ENCODE measurements at places on chromosomes 7 and 10.
A peak's percentile ranks its signal among the peaks of the same experiment; 100 is the strongest.

DNA sequence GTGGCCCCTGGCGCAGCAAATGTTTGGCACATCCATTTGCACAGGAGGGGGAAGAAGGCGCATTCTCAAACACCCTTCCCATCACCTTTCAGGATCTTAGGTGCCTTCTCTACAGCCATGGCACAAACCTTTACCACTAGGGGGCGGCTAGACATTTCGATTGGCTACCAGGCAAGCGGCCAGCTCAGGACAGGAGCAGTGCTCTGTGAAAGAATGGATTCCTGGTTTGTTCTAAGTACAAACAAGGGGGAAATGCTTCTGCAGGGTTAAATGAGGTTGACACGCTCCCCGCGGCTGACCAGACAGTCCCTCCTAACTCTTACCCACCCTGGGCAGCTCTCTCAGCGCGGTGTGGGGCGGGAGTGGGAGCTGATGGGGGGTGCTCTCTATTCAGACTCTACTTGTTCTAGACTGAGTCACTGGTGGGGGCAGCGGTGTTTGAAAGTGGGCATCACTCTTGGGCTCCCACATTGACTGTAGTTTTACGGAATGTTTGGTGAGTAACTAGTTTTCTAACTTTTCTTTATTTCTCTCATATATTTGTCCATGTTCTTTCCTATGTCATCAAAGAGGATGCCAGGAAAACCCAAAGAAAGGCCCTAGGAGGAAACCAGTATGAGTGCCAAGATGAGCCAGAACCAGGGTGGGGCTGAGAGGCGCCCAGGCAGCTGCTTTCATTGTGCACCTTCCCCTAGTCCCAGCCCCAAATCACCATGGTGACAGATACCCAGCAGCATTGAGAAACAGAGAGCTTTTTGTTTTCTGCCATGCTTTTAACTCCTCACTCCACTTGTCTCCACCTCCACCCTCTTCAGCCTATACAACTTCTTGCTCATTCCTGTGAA lies 61.4 kb upstream of the GPR158 start:
- peak; percentile 23 for DNase-seq

DNA sequence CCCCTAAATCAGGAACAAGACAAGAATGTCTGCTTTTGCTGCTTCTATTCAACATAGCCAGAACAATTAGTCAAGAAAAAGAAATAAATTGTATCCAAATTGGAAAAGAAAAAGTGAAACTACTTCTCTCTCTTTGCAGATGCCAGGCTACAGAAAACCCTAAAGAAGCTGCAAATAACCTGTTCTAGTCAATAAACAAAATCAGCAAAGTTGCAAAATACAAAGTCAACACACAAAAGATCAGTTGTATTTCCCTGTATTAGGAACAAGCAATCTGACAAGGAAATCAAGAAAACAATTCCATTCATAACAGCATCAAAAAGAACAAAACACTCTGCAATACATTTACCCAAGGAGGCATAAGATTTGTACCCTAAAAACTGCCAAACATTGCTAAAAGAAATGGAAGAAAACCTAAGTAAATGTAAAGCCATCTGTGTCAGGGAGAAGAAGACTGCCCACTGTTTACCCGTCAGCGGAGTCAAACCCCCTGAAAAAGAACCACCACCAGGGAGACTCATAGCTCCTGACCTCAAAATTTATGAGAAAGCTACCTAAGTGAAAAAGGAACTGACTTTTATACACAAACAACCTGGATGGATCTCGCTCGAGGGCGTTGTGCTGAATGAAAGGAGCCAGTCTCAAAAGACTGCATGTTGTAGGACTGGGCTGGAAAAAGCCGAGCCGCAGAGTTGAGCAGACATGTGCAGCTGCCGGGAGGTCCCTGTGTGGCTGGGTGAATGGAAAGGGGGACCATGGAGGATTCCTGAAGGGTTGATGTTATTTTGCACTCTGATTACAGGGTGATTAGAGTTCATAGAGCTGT lies 263.1 kb downstream of the MAD1L1 start:
- no peak for DNase-seq

- no peak for DNase-seq
Measured at GRCh38 chr10:120458432-120458831, 1.4 kb downstream of the PLPP4 start.

- DNase-seq: no peak
Measured at GRCh38 chr10:30463944-30464451, 30.0 kb downstream of the MAP3K8 start.

DNA sequence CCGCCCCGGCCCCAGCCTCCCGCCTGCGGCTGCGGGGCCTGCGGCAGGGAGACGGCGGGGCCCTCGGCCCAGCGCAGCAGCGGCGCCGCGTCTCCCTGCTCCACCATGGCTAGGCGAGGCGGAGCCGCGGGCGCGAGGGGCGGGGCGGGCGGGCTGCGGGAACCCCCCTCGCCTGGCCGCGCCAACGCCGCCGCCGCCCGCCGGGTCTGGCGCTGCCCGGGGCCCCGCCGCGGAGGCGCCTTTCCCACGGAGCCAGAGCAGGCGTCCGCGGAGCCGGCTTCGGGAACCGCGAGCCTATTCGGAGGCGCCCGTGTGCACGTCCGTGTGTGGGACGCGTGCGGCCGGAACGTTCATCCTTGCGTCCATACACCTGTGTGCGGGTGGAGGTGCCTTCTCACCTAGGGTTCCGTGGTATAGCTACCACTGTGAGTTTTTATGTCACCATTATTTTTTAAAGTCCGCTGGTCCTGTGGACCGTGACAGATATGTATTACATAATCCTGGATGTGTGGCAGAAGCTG lies at the start of gene DENND11:
Gene DENND11 (minus strand): TSS at position 120 of the 521 bp plus-strand sequence. CDS start 13 bp downstream, at position 107.
- DNase-seq: peak; percentile 34

DNA sequence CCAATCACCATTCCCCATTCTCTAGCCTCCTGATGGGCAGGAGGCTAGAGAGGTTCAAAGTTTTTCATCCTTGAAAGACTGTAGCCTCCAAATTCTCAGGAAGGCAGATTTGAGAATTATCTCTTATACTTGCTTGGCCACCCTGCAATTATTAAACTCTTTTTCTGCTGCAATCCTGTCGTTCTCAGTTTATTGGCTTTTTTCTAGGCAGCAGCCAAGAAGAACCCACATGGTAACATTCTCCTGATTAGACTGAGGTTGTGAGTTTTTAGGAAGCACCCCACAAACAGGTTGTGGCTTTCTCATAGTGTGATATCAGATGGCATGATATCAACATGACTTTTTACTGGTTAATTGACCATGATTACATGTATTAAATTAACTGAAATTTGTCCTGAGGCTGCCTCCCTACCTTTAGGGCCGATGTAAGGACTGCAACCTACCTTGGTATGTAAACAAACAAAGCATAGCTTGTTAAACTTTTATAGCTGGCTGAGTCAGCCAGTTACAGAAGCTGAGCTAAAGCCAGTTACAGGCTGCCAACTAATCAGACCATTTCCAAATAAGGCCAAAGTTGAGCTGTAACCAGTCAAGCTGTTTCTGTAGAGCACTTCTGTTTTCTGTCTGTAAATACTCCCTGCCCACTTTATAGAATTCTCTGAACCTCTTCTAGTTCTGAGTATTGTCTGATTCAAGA lies 3.2 kb upstream of the ZNF248 start:
- no peak for DNase-seq

GRCh38 chr7:91446819-91447218 lies 182.6 kb downstream of the FZD1 start:
- DNase-seq: no peak

GRCh38 chr7:127059475-127059874 lies 193.3 kb downstream of the GRM8 start:
- no peak for DNase-seq

DNA sequence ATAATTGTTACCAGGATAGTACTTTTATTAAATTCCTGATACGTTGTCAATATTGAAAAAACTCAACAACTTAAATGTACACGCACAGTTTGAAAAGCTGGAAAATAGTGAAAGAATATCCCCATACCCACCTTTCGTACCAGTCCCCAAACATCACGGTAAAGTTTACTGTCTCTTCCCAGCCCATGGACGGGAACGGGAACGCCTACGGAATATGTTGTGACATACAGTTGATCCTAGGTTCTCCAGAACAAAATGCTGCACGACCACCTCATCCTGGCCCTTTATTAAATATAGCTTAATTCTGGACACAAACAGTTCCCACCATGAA lies 527 bp upstream of the BCAP29 start:
- no peak for DNase-seq

DNA sequence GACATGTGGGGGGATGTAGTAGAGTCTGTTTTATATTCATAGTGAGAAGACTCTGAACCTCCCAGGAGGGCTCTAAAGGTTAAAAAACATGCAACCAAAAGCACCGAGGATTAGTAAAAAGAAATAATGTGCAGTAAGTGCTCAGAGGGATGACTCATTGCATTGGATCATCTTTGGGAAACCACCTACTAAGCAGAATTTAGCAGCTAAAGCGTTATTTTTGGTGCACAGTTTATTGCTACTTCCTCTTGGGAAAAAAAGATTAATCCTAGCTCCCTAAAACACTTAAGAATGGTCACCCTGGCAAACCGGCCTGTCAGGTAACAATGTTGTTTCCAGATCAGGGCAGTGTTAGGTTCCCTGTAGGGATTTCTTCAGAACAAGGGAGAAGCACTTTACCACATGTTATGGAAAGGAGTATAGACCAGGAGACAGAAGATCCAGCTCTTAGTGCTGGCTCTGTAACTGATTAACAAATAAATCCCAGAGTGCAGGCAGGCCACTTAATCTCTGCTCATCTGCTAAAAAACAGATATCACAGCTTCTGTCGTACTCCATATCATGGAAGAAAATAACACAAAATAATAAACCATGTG lies 44.8 kb upstream of the FAM133B start:
- no peak for DNase-seq

GRCh38 chr10:16891375-16892313 lies 74.4 kb upstream of the RSU1 start:
- DNase-seq: no peak

DNA sequence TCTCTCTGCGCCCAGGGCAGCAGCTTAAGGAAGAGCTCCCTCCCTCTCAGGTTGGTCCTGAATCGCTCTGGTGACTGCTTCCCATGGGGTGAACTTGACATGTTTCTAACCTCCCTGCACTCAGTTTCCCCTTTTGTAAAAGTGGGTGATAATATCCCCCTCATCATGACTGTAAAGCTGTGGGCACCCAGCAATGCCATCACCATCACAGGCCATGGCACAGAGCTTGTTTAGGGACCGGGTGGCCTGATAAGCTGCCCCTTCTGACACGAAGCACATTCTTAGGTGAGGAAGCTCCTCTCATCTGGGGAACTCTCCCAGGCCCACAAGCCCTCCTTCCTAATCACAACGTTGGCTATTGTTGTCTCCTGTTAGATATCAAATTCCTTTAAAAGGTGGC lies 972.8 kb upstream of the ZNF722 start:
- DNase-seq: no peak

- DNase-seq: no peak
Measured at GRCh38 chr10:23530079-23530478, 91.2 kb downstream of the OTUD1 start.

DNA sequence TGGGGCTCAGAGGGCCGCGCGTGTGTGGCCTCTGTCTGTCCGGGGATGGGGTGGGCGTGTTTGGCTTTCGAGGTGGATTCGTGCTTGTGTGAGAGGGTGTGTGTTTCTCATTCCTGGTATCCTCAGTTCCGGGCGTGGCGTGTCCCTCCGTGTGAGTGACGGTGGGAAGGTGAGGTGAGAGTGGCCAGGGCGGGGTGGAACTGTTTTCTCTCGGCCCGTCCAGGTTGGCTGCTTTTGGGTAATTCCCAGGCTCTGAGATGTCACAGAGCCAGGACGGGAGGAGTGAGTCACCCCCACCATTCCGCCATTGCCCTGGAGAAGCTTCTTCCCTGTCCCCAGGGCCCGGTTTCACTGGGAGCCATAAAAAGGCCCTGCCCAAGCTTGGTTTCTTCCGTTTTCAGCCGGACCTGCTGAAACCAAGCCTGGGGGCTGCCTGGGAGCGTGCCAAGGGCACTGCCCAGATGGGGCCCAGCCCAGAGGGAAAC lies 21.3 kb upstream of the CLDN4 start:
- DNase-seq: no peak

GRCh38 chr7:156105337-156106106 lies 293.3 kb upstream of the SHH start:
- no peak for DNase-seq

DNA sequence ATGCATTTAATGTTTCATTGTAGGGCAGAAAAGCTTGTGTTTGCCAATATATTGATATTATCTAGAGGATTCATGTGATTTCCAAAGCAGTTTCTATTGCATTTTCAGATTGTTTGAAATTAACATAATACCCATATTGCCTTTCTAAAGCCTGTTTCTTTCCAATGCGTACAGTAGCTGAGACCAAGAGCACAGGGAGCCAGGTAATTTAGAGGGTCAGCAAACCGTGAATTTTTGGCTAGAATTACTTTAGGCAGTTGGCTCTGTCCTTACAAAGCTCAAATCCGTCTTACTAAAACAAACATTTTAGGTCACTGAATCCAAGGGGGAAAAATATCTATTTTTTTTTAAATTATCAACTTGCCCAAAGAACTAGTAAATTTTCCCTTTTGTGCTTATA lies 604.9 kb upstream of the ADARB2 start:
- DNase-seq: no peak

DNA sequence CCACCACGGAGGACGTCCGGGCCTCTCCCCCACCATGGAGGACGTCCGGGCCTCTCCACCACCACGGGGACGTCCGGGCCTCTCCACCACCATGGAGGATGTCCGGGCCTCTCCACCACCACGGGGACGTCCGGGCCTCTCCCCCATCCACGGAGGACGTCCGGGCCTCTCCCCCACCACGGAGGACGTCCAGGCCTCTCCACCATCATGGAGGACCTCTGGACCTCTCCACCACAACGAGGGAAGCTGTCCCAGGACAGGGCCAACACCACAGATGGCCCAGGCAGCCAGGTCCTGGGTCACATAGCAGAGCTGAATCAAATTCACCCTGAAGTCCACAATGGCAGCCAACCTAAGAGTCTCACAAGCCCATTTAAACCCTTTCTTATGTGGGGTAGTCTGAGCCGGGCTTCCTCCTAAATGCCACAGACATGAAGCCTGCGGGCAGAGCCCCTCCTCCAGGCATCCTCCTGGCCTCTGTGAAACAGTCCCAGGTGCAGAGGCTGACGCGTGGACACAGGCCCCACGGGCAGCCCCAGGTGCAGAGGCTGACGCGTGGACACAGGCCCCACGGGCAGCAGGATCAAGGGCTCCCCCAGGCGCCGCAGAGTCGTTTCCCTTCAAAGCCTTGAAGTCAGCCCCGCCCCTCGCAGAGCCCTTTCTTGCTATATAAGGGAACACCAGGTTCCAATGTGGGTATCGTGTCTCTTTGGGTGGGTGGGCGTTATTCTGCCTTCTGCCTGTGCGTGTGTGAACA lies 47.0 kb downstream of the FOXL3 start:
- no peak for DNase-seq

DNA sequence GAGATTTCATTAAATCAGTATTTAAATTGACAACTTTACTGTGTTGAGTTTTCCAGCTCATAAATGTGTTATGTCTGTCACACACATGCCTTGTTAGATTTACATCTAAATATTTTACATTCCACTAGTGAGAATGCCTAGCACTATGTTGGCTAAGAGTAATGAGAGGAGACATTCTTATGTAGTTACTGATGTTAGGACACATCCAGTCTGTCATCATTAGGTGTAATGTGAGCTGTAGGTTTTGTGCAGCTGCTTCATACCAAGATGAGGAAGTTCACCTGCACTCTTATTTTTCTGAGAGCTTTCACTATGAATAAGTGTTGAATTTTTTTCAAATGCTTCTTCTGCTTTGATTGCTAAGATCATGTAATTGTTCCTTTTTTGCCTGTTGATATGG lies 218.0 kb upstream of the IGFBP3 start:
- no peak for DNase-seq

Data from NCI-H2107 (cell line).